ENCODE measurements at places on chromosomes 2 and 18.

- no peaks in the 10 kb centered on the region for H3K36me3 ChIP-seq
- peaks cover 2% of the 10 kb centered on the region for H3K4me1 ChIP-seq
- no peak overlapping the region for H3K4me3 ChIP-seq
- H3K27ac ChIP-seq, result no peak overlapping the region
- no peaks in the 10 kb centered on the region for H3K27me3 ChIP-seq
- no peak for DNase-seq
Observed at GRCh38 chr2:235472443-235472842, 21.4 kb upstream of the AGAP1 start.

- no peak overlapping the region for H3K4me3 ChIP-seq
- H3K27ac ChIP-seq, result no peak overlapping the region
- H3K36me3 ChIP-seq, result no peaks in the 10 kb centered on the region
- DNase-seq, result no peak
- no peaks in the 10 kb centered on the region for H3K4me1 ChIP-seq
Observed at GRCh38 chr2:226514895-226515294, 284.7 kb downstream of the IRS1 start.

DNA sequence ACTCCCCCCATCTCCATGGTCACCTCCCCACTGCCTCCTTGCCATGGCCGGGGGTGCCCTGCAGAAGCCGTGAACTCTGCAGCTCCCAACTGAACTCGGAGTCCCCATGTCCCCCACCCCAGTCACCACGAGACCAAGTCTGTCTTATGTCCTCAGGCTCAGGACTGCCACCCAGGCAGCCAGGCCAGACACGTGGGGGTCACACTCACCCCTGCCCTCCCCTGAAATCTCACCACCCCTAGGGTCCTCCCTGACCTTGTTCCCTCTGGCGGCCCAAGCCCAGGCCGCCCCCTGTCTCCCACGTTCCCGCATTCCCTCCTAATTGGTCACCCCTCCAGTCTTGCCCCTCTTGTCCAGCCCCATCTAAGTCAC, 11.0 kb downstream of the AQP12A start:
- H3K4me1 ChIP-seq, result no peaks in the 10 kb centered on the region
- no peak for DNase-seq
- H3K27ac ChIP-seq, result no peak overlapping the region
- no peaks in the 10 kb centered on the region for H3K27me3 ChIP-seq
- H3K36me3 ChIP-seq, result no peaks in the 10 kb centered on the region
- H3K4me3 ChIP-seq, result no peak overlapping the region

GRCh38 chr2:109410039-109410815, 203.5 kb downstream of the SEPTIN10 start:
- no peak overlapping the region for H3K27ac ChIP-seq
- H3K4me1 ChIP-seq, result no peaks in the 10 kb centered on the region
- no peak overlapping the region for H3K4me3 ChIP-seq
- no peaks in the 10 kb centered on the region for H3K36me3 ChIP-seq
- no peak for DNase-seq

DNA sequence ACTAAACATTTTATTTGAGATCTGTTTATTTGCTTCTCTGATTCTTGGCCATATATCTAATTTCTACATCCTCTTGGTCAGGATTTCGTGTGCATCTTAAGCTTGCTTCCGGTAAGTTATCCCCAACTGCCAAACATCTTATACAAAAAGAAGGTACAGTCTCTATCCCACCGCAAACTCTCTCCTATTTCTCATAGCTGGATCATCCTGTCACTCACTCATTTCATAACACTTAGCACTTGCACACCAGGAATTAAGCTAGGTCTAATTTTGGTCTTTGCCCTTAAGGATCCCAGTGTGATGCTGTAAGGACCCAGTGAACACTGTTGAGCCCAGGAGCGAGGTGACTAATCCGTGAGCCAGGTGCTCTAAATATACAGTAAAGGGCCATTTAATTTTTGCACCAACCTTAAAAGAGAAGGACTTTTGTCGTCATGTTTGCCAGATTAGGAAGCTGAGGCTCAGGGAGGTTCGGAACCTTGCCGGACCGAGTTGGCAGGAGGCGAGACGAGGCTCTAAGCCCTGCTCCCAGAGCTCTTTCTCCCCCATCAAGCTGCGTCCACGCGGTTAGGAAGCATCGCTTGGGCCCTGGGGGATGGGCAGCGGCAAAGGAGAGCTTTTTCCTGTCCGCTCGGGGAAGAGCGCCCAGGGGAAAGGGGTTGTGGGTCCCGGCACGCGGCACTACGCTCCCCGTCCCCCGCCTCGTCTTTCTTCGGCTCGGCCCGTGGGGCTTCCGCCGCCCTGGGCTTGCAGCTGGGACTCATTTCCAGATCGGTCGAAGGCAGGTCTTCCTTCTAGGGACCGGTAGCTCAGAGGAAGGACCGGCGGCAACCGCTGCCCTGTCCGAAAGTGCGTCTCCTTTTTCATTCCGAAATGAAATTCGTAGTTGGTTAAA, 4.1 kb upstream of the ITPRIPL1 start:
- H3K27me3 ChIP-seq, result peaks cover 37% of the 10 kb centered on the region
- peak overlapping the region; percentile 45 for H3K4me3 ChIP-seq
- no peak for DNase-seq
- H3K36me3 ChIP-seq, result no peaks in the 10 kb centered on the region
- peaks cover 18% of the 10 kb centered on the region for H3K4me1 ChIP-seq
- no peak overlapping the region for H3K27ac ChIP-seq

- H3K27me3 ChIP-seq, result no peaks in the 10 kb centered on the region
- H3K4me3 ChIP-seq, result no peak overlapping the region
- no peak overlapping the region for H3K27ac ChIP-seq
- no peak for DNase-seq
- H3K36me3 ChIP-seq, result no peaks in the 10 kb centered on the region
- peaks cover 4% of the 10 kb centered on the region for H3K4me1 ChIP-seq
Observed at GRCh38 chr2:217222309-217222910, 362.5 kb upstream of the TNP1 start.

- no peak for DNase-seq
- H3K4me1 ChIP-seq, result no peaks in the 10 kb centered on the region
- no peaks in the 10 kb centered on the region for H3K36me3 ChIP-seq
- no peak overlapping the region for H3K4me3 ChIP-seq
- H3K27me3 ChIP-seq, result no peaks in the 10 kb centered on the region
Observed at GRCh38 chr2:195782156-195782555, 125.1 kb downstream of the SLC39A10 start.

DNA sequence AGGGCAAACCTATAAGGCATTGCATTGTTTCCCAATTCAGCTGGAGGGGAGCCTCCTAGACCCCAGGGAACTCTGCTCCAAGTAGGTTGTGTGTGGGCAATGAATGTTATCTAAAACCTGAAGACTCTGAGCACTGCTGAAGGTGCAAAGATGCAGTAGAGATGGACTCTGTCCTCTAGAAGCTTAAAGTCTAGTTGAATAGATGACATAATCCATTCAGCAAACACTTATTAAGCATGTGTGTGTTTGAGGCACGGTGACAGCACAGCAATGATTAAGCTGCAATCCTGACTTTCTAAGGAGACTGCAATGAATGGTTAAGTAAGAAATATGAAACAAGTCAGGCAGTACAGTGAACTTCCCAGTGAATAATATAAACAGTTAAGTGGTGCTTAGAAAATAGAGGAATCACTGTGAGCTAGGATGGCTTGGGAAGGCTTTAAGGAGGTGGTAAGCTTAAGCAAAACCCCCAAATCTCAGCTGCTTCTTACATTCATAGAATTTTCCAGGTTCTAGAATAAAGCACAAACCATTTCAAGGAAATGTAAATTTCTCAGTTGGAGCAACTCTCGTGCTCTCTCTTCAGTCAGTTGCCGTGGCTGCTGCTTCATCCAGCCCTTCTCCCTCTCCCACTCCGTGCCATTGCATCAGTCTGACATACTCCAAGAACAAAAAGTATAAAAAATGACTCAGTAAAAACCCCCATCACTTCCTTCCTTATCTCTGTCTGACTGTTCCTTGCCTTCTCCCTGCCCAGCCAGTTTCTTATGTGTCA, 19.1 kb downstream of the MXD1 start:
- H3K27ac ChIP-seq, result no peak overlapping the region
- no peak overlapping the region for H3K4me3 ChIP-seq
- H3K36me3 ChIP-seq, result peaks cover 20% of the 10 kb centered on the region
- no peaks in the 10 kb centered on the region for H3K27me3 ChIP-seq
- H3K4me1 ChIP-seq, result no peaks in the 10 kb centered on the region
- peak; percentile 74 for DNase-seq

DNA sequence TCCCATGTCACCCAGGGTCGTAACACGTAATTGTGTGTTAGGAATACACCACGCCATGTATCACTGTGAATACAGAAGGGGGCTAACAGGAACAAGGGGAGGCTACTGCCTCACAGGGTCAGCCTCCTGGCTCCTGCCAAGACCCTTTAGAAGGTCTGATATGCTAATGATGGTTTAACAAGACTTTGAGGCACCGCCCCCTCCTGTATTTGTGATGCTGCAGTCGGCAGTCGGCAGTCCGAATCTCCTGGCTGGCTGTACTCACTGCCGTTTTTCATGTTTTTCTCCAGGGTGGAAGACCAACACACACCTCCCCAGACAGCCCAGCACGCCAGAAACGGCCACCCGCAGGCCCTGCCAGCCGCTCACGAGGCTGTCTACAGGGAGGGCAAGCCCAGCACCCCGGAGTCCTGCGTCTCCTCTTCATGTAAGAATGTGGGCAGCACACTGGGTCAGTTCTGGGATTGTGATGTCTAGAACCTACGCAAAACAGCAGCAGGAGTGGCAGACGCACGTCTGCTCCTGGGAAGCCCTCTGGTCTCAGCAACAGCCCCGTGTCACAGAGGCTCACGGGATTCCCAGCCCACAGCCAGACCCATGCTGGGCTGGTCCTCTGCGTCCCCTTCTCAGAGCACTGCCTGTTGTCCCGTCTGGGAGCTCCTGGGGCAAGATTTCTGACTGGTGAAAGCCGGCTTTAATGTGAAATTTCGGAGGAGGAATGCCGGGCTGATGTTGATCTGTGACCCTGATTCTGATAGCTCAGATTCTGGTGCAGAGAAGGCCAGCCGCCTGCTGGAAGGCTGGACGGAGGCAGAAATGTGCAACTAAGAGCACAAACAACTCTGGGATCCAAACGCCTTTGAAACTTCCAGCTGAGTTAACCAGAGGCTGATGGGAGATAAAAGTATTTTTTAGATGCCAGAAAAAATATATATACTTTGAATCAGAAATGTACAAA, 39.7 kb upstream of the B3GNT7 start:
- DNase-seq, result peak; percentile 44
- peaks cover 7% of the 10 kb centered on the region for H3K4me1 ChIP-seq
- H3K36me3 ChIP-seq, result no peaks in the 10 kb centered on the region
- no peak overlapping the region for H3K4me3 ChIP-seq
- no peaks in the 10 kb centered on the region for H3K27me3 ChIP-seq

DNA sequence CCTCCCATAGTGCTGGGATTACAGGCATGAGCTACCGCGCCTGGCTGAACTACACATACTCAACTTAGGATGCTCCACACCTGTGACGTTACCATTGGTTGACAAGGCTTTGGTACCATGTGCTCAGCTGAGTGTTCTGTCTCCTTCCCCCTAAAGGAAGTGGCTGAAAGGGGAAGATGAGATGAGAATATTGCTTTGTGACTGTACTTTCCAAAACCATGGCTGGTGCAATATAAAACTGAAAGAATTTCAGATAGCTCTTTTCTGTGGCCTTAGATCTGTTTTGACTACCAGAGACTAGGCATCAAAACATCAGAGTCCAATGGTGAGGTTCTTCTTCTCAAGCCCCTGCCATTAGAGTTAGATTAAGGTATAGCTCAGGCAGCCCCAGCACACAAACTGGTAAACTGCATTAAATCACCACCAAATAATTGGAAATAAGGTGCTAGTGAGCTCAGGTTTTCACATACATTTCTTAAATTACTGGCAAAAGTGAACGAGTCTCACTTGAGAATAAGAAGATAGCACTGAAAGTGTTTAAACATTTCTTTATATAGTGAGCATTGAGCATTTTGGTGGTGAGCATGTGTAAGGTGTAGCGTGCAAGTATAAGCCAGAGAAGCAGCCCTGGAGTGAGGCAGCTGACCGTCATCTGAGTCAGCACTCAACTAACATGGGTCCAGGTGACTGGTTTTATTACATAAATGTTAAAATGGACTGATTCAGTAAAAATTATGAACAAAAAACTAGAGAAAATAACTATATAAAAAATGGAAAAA, 113.5 kb upstream of the FZD5 start:
- DNase-seq, result no peak
- no peaks in the 10 kb centered on the region for H3K27me3 ChIP-seq
- H3K27ac ChIP-seq, result no peak overlapping the region

- H3K27ac ChIP-seq, result no peak overlapping the region
- H3K4me1 ChIP-seq, result no peaks in the 10 kb centered on the region
Observed at GRCh38 chr18:33010149-33010548, 237.3 kb upstream of the KLHL14 start.

- H3K36me3 ChIP-seq, result peaks cover 9% of the 10 kb centered on the region
- H3K4me1 ChIP-seq, result no peaks in the 10 kb centered on the region
- DNase-seq, result no peak
- no peak overlapping the region for H3K27ac ChIP-seq
- H3K4me3 ChIP-seq, result no peak overlapping the region
Observed at GRCh38 chr2:73728043-73728442, 9.1 kb downstream of the TPRKB start.

- no peak overlapping the region for H3K4me3 ChIP-seq
- H3K36me3 ChIP-seq, result no peaks in the 10 kb centered on the region
- DNase-seq, result no peak
- no peaks in the 10 kb centered on the region for H3K27me3 ChIP-seq
- no peaks in the 10 kb centered on the region for H3K4me1 ChIP-seq
Observed at GRCh38 chr2:216279459-216279858, 92.8 kb downstream of the MARCHF4 start.

DNA sequence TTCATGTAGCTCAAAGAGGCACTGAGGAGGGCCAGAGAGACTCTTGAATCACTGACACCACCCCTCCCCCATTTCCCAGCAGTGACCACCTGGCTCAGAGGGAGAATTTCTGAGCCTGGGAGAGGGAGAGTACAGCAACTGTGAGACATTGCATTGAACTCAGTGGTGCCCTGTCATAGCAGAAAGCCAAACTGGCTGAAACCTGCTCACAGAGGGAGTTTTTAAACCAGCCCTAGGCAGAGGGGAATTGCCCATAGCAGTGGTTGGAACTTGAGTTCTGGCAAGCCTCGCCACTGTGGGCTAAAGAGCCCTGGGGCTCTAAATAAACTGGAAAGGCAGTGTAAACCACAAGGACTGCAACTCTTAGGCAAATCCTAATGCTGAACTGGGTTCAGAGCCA, 243.1 kb downstream of the ADCYAP1 start:
- H3K4me1 ChIP-seq, result no peaks in the 10 kb centered on the region
- H3K4me3 ChIP-seq, result no peak overlapping the region
- no peak overlapping the region for H3K27ac ChIP-seq
- no peak for DNase-seq

- no peaks in the 10 kb centered on the region for H3K4me1 ChIP-seq
- DNase-seq, result no peak
- no peak overlapping the region for H3K27ac ChIP-seq
Observed at GRCh38 chr2:68870215-68870614, 982 bp downstream of the BMP10 start.

- no peak overlapping the region for H3K4me3 ChIP-seq
- no peak overlapping the region for H3K27ac ChIP-seq
- H3K27me3 ChIP-seq, result no peaks in the 10 kb centered on the region
- no peaks in the 10 kb centered on the region for H3K4me1 ChIP-seq
- no peaks in the 10 kb centered on the region for H3K36me3 ChIP-seq
Observed at GRCh38 chr2:113077921-113078320, 10.2 kb downstream of the IL1F10 start.

All from trophoblast cell (in vitro differentiated cells and primary cell).